ENCODE measurements at places on chromosomes 11 and 22.
A peak's percentile ranks its signal among the peaks of the same experiment; 100 is the strongest.

- no peak for DNase-seq
These were observed 511 bp upstream of the CLCF1 start for GRCh38 chr11:67373648-67374570.

DNA sequence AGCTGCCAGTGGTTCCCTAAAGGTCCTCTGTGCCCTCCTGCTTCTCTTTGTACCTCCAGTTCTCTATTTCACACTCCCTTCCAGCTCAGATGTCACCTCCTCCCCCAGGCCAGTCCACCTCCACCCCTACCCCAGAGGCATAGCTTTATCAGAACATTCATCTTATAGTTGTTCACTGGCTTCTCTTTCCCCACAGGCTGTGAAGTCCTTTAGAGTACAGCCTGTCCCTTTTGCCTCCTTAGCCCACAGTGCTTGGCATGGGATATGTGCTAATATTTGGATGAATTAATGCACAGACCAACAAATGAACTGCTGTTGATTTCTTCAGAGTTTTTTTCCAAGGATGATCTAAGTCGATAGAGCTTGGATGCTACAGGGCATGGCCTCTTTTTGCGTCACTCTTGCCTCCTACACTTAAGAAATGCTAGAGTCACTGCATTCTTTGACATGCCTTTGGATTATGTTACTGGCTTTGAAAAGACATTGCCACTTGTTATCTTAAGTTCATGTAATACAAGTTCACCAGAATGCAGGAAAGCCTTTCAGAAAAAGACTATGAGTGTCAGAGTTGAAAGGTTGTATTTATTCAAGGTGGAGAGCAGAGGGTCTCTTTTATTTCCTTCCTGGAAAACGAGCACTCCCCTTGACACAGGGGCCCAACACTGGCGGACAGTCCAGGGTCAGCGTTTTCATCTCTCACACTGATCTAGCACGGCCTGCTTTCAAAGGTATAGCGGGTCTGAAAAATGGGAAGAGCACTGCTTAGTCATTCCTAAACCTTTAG, 75.7 kb downstream of the PISD start:
- no peak for DNase-seq

- DNase-seq, result no peak
These were observed 13.1 kb upstream of the ABCC8 start for GRCh38 chr11:17489751-17490150.

- DNase-seq, result no peak
These were observed 15.2 kb upstream of the FCHSD2 start for GRCh38 chr11:73157101-73158010.

DNA sequence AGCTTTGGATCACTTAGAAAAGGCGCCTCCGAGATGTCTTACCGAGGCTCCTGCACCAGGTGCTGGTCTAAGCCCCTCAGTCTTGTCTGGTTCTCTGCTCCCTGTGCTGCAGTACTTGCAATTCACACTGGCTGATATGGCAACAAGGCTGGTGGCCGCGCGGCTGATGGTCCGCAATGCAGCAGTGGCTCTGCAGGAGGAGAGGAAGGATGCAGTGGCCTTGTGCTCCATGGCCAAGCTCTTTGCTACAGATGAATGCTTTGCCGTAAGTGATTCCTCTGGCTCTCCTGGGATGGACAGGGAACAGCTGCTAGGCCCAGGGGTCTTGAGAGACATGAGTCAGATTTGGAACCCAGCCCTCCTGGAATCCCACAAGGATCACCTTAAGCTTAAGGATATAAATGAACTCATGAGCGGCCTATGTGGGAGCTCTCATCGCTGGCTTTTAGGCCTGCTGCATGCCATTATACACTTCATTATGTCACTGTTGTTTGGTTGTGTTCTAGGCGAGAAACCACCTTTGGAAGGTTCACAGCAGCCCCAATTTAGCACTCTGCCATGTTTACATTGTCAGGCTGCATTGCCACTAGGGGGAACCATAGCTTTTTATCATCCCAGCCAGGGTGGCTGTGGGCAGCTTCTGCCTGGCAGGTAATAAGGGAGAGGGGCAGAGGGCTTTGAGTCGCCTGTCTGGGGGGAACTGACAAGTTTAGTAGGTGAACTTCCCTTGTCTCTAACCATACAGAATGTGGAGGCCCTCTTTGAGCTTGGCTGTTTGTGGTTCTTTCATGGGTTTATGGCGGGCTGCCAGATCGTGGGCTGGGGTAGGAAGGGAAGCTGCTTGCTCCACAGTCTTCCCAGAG, 8.5 kb downstream of the ACAD8 start:
- DNase-seq, result peak; percentile 43

DNA sequence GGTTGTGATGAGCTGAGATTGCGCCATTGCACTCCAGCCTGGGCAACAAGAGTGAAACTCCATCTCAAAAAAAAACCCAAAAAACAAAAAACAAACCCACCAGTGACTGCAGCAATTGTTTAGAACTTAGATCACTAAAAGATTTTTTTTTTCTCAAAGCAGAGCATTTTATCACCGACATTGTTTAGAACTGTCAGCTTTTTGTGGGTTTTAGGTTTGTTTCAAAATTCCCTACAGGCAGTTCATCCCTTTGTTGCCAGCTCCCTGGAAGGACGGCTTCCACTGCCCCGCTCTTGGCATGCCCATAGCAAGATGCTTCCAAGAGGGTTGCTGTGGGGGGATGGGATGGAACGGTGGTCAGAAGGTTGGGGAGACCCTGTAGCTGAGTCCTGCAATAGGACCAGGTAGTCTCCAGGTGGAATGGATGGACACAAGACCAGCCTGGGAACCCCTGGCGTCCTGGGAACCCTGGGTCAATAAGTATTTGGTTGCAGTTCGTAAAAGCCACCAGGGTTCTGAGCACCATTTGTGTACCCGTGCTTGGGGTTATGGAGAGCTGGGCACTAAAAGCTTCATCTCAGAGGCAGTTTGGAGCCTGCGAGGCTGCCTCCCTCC, 46.7 kb downstream of the TSPAN18 start:
- DNase-seq, result no peak

DNA sequence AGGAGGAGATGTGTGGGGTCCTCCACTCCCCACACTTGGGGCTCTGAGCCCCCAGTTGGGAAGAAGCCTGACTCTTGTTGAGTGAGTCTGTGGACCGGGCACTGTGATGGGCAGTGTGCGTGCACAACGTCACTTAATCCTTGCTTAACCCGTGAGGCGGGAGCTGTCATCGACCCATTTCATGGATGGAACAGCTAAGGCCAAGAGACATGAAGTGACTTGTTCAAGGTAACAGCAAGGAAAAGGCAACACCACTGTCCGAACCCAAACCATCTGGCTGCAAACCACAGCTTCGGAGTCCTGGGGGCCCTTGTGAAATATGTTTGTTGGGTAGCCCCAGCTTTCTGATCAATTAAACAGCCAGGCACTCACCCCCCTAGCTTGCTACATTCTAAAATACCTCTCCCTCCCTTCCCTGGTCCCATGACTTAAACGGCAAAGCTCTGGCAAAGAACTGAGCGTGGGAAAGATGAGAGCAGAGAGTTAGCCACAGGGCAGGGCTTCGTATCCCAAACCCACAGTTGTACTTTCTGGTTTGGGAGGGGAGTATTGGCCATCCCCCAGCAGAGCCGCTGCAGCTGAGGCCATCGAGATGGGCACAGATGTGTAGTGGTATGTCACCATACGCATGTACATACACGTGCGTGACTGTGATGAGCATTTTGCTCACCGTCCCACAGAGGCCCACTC, 26.3 kb downstream of the FADS2 start:
- no peak for DNase-seq

DNA sequence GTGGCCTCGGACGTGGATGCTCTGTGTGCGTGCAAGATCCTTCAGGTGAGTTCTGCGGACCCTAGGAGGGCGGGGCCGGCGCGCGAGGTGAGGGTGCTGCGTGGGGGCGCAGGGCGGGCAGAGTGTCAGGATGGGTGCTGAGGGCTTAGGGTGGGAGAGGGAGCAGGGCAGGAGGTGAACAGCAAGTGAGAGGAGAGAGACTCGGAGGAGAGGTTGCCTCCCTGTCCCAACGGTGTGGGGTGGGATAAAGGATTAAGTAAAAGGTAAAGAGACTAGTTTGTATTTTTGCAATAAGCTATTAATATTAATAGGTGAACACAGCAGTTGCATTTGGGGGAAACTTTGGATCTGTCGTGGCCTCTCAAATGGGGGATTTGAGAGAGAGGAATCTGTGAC, 451 bp downstream of the CDC45 start:
- DNase-seq, result no peak

GRCh38 chr11:116353589-116353988, 419.2 kb downstream of the BUD13 start:
- DNase-seq, result peak; percentile 70

- no peak for DNase-seq
These were observed 2.0 kb upstream of the ROBO3 start for GRCh38 chr11:124863137-124863825.

DNA sequence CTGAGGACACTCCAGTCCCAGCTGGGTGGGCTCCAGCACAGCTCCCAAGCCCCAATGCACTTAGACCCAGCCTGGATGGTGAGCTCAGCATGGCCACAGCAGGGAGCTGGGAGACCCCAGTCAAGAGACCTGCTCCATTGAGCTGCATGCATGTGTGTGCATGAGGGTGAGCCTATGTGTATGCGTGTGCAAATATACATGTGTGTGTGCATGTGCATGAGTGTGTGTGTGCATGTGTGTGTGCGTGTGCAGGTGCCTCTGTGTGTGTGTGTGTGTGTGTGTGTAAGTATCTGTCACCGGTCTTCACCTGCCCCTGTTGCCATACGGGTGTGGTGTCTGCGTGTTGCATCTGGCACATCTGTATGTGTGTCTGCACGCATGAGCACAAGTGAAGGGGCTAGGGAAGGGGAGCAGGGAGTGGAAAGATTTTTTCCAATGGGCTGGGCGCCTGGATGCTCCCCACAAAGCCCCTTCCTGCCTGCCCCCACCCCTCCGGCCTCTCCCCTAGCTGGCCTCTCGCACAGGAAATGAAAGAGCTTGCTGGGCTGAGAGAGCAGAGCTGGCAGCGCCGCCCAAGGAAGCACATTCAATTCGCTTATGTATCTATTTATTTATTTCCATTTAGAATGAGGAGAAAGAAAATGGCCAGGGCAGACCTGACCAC, 4.1 kb downstream of the TSPAN32 start:
- DNase-seq, result no peak
